ENCODE measurements at places on chromosomes 7 and 10. TPM values are rescaled to one million over a fixed set of nuclear protein-coding genes. Genes with fewer than 3 reads are reported as not detected.

STYXL1 gene
- 46.7 TPM for total RNA-seq

SNCG gene
- total RNA-seq, result 7.9 TPM

ADRB1 gene
- total RNA-seq, result 0.69 TPM

ZNF248 gene
- total RNA-seq, result 9.9 TPM

TMEM213 gene
- not detected for total RNA-seq

ICA1 gene
- total RNA-seq, result 60.7 TPM

PWWP2B gene
- total RNA-seq, result 35.7 TPM

FOXI2 gene
- total RNA-seq, result not detected

KLF14 gene
- total RNA-seq, result not detected

METTL2B gene
- 32.2 TPM for total RNA-seq

GNG11 gene
- 8.4 TPM for total RNA-seq

OR2A7 gene
- total RNA-seq, result not detected

OR9A2 gene
- 0.60 TPM for total RNA-seq

SLC16A9 gene
- 3.0 TPM for total RNA-seq

AGMO gene
- 0.11 TPM for total RNA-seq

TRIM4 gene
- 3.1 TPM for total RNA-seq

SFXN3 gene
- total RNA-seq, result 37.8 TPM

OR2A2 gene
- total RNA-seq, result not detected

COPS6 gene
- total RNA-seq, result 80.0 TPM

ACTR1A gene
- total RNA-seq, result 147 TPM

VAX1 gene
- total RNA-seq, result not detected

CPVL gene
- 49.5 TPM for total RNA-seq

SLC16A12 gene
- 7.0 TPM for total RNA-seq

C10orf62 gene
- total RNA-seq, result 0.25 TPM

PTN gene
- total RNA-seq, result 183 TPM

LAMB4 gene
- not detected for total RNA-seq

IFIT1B gene
- total RNA-seq, result not detected

HSPA12A gene
- total RNA-seq, result 6.4 TPM

EPDR1 gene
- 78.6 TPM for total RNA-seq

STEAP1 gene
- not detected for total RNA-seq

TMEM26 gene
- total RNA-seq, result 2.5 TPM

CPXM2 gene
- total RNA-seq, result 1.2 TPM

FFAR4 gene
- total RNA-seq, result not detected

GIMAP8 gene
- 0.24 TPM for total RNA-seq

PODXL gene
- 58.5 TPM for total RNA-seq

TMEM176A gene
- total RNA-seq, result 18.2 TPM

PRPS1L1 gene
- not detected for total RNA-seq

CYP2E1 gene
- total RNA-seq, result 4.1 TPM

Data from cardiac muscle cell (in vitro differentiated cells and primary cell).